Osteocyte (in vitro differentiated cells): ENCODE measurements at places on chromosomes 5 and 9.
A peak's percentile ranks its signal among the peaks of the same experiment; 100 is the strongest.

GRCh38 chr5:88956416-88956815 is 73.4 kb upstream of the MEF2C start:
- no peak for DNase-seq

GRCh38 chr5:158142156-158142555 is 283.2 kb upstream of the CLINT1 start:
- no peak for DNase-seq

GRCh38 chr5:124581738-124582560 is 164.5 kb downstream of the ZNF608 start:
- no peak for DNase-seq

GRCh38 chr5:98796197-98796972 is 22.9 kb downstream of the RGMB start:
- DNase-seq, result no peak

- DNase-seq, result no peak
These were observed 6.2 kb downstream of the PARP8 start for GRCh38 chr5:50672663-50673062.

DNA sequence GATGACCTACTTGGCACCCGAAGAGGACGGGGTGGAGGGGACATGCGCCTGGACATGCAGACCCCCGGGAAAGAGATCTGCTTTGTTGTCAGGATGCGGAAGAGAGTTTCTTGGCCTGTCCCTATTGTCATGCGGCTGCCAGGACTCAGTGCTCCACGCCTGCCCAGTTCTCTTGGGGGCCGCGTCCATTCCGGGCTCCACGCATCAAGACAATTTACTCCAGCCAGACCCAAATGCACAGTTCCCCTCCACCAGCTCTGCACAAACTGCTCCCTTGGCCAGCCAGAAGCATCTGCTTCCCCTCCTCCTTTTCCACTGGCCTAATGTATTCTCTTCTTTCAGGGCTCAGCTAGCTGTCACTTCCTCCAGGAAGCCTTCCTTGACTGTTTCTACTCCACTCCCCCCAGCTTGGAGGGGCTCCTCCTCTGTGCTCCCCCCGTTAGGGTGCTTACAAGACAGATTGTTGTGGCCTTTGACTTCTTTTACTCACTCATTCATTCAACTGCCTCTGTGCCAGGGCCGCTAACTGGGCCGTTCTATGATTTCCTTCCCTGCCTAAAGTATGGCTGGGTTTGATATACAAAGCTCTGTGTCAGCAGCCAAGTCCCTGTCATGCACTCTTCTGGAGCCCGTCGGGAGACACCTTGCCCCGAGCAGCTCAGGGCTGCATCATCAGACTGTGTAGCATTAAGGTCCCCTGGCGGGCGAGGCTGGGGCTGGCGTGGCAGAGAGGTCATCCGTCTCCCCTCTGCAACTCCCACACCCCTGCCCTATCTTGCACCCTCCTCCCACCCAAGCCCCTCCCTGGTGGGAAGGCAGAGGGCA is 6.6 kb downstream of the FIBCD1 start:
- DNase-seq, result no peak

GRCh38 chr9:92769286-92769685 is 4.7 kb upstream of the BICD2 start:
- no peak for DNase-seq

DNA sequence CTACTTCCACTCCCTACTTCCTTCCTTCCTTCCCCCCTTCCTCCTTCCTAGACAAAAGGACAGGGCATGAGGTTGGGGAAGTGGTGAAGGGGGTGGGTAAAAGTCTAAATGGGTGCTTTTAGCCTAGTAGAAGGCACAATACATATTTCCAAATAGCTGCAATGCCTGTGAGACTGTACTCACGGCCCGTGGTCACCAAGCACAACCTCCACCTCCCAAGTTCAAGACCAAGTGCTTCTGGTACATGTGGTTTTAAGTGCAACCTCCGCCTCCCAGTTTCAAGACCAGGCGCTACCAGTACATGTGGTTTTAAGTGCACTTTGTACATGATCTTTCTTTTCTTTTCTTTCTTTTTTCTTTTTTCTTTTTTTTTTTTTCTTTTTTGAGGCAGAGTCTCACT is 14.5 kb upstream of the NTNG2 start:
- DNase-seq, result no peak

DNA sequence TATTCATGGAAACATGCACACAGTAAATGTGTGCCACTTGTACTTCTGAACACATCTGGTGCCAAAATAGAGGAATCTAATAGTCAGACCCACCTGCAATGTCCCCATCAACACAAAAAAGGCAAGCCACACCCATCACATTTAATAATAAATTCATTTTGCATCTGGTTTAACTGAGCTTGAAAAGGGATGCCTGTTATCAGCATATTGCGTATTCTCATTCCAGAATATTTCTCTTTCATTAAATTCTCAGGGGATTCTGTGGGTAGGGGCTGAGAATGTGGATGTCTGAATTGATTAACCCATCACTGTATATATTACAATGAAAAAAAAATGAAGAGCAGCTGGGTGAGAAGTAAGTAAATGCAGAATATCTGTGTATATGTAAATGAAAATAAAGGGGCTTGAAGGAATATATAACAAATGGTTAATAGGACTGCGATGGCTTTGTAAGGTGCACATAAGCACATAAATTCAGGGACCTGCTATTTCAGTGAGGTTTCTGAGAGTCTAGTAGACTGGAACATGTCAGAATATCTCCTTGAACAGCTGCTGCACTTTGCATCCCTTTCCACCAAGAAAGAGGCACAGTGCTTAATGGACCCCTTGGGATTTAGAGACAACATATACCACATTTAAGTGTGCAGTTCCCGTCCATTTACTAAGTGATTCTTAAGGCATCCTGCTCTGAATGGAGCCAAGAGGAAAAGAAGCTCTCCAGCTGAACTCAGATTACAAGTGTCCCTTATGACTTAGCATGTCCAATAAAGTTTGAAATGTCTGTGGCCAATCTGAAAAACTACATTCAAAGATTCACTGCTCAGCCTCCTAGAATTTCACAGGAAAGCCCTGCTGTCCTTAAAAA is 104.1 kb upstream of the NIPBL start:
- no peak for DNase-seq

- DNase-seq, result no peak
These were observed 44.6 kb upstream of the NFIB start for GRCh38 chr9:14358523-14358922.

DNA sequence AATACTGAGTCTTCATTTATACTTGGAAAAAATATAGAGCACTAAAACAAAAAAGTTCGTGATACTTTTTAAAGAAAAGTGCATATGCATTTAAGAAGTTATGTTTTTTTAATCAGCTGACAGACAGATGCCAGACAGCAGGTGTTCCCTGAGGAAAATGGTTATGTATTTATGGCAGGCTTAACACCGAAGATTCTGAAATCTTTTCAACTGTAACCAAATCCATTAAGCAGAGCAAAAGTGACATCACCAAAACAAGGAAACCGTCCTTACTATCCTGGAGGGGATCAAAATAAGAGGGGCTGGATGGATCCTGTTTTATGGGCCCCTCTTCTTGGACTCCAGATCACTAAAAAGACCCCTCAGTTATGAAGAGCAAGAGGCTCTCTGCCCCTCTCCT is 404.9 kb upstream of the ADAMTS16 start:
- DNase-seq, result no peak

DNA sequence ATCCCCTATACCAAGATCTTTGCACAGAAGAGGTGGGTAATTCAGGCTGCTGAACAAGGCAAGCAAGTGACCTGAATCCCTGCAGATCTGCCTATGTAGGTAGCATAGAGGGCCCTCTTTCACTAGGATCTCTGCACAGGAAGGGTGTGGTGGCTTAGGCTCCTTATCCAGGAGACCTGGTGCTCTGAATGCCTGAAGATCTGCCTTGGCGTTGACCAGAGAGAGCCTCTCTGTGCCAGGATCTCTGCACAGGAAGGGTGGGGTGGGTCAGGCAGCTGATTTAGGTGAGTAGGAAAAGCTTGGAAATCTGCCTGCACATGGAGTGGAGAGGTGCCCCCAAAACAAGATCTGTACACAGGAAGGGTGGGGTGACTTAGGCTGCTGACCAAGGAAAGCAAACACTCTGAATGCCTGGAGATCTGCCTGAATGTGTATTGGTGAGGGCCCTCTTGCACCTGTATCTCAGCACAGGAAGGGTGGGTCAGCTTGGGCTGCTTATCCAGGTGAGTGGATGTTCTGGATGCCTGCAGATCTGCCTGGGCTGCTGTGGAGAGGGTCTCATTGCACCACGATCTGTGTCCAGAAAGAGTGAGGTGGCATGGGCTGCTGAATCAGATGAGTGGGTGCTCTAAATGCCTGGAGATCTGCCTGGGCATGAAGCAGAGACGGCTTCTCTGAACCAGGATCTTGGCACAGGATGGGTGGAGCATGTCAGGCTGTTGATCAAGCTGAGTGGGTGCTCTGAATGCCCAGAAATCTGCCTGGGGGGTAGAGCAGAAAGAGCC is 365.9 kb downstream of the DMAC1 start:
- no peak for DNase-seq

- DNase-seq, result no peak
These were observed 4.6 kb upstream of the ADAMTSL2 start for GRCh38 chr9:133529874-133530273.

DNA sequence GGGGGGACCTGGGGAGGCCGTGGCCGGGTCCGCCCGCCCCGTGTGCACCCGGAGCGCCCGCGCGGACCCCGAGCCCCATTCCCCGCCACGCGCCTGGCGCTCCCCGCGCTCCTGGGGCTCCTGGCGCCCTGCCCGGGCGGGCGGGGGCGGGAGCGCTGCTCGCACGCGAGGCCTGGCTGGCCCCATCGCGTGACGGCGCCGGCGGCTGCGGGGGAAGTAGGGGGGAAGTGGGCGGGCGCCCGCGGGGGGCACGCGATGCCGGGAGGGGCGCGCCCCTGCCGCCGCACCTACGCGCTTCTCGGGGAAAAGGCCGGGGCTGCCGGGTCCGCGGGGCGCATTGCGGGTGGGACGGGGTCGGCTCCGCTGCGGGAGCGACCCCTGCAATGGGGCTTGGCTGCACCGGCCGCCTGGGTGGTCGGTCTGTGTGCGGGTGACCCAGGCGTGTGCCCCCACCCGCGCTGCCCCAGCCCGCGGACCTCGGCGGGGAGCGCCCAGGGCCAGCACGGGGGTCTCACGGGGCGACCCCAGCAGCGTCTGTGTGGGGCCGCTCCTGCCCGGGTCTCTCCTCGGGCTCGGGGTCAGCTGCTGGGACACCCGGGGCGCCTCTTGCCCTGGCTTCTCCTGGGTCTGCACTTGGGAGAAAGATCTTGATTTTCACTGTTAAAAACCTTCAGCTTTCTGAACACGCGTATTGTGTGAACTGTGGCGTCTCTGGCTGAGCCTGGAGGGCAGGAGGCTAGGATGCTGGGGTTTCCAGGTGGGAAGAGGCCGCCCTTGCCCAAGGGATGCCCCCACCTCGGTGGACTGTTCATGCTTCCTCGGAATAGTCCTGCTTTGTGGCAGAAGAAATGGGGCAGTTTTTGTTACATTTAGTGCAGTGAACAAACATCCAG is 52.4 kb downstream of the AHRR start:
- DNase-seq, result peak; percentile 94

- no peak for DNase-seq
These were observed 180.4 kb downstream of the MLLT3 start for GRCh38 chr9:20441711-20442423.

GRCh38 chr5:55530669-55531068 is 4.1 kb downstream of the PLPP1 start:
- DNase-seq, result no peak

GRCh38 chr5:17401470-17402288 is 96.4 kb upstream of the TAF11L2 start:
- no peak for DNase-seq

GRCh38 chr9:130183133-130183762 is 11.0 kb downstream of the NCS1 start:
- DNase-seq, result no peak

DNA sequence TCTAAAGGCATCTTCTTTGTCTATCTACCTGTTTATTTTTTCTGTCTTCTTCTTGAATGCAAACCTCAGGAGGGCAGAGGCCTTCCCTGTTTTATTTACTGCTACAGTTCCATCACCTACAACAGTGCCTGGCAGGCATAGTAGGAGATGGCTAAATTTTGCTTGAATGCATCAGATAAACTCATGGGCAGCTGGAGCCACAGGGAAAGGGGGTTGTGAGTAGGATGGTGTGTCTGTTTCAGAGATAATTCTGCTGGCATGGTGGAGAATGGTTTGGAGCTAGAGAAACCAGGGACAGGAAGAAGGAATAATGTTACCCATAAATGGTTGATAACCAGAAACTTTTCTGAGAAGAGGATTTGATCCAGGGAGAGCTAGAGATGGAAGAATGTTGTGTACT is 189.8 kb upstream of the BRINP1 start:
- DNase-seq, result no peak

- no peak for DNase-seq
These were observed 119.2 kb upstream of the ABCA1 start for GRCh38 chr9:105046907-105047741.

GRCh38 chr9:18429070-18429469 is 44.9 kb upstream of the ADAMTSL1 start:
- DNase-seq, result no peak

- peak; percentile 36 for DNase-seq
These were observed 70.1 kb upstream of the SPATA31E1 start for GRCh38 chr9:87812375-87813118.

DNA sequence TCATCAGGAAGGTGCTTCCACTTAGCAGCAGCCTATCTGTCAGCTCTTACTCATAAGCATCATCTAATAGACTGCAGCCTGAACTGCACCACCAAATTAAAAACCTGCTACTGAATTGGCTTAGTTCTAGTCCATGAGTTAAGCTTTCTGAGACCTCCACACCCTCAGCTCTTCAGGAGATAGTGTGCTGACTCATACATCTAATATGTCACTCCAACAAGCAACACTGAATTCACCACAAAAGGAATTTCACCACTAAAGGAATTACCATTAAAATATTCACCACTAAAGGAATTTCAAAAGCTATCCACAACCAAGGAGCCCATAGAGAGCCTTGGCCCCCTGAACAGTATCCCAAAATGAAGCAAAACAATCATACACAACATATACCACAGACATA is 418.5 kb upstream of the RORB start:
- DNase-seq, result no peak

DNA sequence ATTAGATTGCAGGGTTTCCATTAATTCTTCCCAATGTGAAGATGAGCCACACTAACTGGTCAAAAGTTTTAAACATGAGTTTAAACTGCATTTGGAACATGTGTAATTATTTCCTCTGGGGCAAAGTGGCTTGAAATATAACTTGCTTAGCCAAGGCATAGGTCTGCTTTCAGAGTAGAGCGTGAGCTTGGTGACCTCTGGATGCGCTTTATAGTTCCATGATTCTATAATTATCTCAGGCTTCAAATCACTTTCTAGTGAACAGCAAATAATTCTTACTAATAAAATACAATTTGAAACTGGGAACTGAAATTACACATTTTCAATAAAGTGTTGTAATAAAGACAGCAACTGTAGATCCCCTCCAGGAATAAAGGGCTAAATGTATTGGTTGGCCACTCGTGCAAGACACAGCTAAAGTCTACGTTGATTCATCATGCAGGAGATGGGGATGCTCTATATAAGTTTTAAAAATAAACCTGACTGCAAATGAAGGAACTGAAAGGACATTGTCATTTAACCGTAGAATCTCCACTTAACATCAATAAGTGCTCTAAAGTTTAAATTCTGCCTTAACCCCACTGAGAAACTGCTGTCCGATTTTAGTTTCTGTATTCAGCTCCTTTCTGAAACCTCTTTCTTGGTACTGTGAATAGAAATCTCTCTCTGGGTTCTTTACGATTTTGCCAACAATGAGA is 460.0 kb downstream of the PSAT1 start:
- no peak for DNase-seq
